A673 (cell line): ENCODE measurements at places on chromosomes 2 and 18. TPM values are rescaled to one million over a fixed set of nuclear protein-coding genes. Genes with fewer than 3 reads are reported as not detected.

The LIMS4 gene
- 0.75 and 2.3 TPM in 2 replicates for total RNA-seq

The SLC9A4 gene
- total RNA-seq = 0.11 and 0.17 TPM in 2 replicates

DNA sequence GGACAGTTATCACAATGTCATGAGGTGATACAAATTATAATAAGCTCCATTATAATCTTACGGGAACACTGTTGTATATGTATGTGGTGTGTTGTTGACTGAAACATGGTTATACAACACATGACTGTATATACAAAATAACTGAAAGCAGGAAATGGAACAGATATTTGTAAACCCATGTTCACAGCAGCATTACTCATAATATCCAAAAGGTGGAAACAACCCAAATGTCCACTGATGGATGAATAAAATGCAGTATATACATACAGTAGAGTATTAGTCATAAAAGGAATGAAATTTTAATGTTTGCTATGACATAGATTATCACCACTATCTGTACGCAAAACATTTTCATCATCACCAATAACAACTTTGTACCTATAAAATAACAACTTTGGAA lies 107.3 kb downstream of the USP34 start:
- no peak for DNase-seq
- H3K4me1 ChIP-seq = no peaks in the 10 kb centered on the region
- peaks cover 13% of the 10 kb centered on the region for H3K36me3 ChIP-seq
- no peaks in the 10 kb centered on the region for H3K27me3 ChIP-seq
- no peak overlapping the region for H3K27ac ChIP-seq
- H3K4me3 ChIP-seq = no peak overlapping the region

The TMEM163 gene
- not detected in 2 replicates for total RNA-seq

DNA sequence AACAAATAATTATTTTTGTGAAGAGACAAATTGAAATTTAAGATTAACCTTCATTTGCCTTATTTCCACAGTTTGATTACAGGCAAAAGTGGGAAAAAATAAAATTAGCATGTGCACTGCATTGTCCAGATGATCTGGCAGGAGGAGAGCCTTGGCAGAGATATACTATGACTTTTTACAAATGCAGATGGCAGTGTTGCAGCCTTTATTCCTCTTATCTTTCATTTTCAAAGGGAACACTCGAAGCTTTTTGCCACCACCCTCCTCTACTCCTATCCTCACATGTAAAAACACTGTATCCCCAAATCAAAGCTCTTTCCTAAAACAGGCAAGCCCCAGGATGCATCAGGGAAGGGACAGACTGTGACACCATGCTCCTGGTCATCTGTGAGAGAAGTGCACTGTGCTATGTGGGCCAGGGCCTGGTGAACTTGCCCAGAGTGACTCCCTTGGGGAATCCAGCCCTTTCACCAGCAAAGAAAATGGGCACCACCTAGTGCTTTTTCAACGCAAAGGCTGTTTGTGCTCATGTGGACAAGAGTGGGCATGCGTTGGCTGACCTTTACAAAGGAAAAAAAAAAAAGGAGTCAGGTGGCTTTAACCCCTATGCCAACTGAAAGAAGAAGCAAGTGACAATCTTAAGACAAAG lies 74.7 kb upstream of the ETAA1 start:
- peak overlapping the region; percentile 34 for H3K27ac ChIP-seq
- no peaks in the 10 kb centered on the region for H3K36me3 ChIP-seq
- H3K27me3 ChIP-seq = no peaks in the 10 kb centered on the region

DNA sequence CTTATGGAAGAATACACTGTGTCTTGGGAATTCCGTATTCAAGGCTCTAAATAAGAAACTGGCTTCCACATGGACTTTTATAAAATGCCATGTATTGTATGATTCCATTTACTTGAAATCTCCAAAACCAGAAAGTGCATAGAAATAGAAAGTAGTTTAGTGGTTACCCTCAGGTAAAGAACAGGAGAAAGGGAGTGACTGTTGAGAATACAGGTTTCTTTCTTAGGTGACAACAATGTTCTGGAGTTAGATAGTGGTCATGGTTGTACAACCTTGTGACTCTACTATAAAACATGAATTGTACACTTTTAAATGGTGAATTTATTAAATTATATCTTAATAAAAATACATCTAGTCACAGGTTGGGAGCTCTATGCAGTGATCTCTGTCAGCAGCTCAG lies 481.8 kb downstream of the SPAG16 start:
- no peaks in the 10 kb centered on the region for H3K4me1 ChIP-seq
- H3K27me3 ChIP-seq = no peaks in the 10 kb centered on the region
- no peak for DNase-seq
- no peak overlapping the region for H3K27ac ChIP-seq

DNA sequence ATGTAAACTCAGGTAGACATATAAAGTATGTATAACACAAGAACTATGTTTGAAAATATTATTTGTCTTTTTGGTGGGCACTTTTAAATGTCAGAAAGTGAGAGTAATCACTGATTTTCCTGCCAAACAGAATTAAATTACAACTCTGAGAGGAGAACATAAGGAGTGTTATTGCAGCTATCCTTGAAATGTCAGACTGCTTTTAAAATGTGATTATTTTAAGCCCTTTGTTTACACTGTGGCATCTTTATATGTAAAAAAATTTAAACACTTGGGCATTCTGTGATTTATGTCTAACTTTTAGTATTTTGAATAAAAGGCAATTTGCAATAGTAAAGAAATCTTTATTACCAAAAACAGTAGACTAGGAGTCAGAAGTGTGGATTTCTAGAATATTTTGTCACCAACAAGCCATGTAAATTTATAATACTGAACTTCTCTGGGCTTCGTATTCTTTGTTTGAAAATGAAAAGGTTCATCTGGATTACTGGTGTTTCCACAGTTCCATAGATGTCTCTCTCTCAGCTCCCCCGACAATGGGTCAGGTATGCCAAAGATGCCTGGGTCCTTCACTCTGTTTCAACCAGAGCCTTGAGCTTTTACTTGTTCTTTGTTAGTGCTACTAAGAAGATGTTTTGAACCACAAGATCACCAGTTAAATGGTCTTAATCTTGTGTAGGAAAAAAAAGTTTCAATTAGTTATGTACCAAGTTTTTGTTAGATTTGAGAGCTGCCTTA lies 38.8 kb downstream of the GULP1 start:
- no peak for DNase-seq
- no peaks in the 10 kb centered on the region for H3K36me3 ChIP-seq
- H3K4me3 ChIP-seq = no peak overlapping the region
- H3K27ac ChIP-seq = no peak overlapping the region
- H3K4me1 ChIP-seq = peaks cover 11% of the 10 kb centered on the region
- no peaks in the 10 kb centered on the region for H3K27me3 ChIP-seq

GRCh38 chr18:69895066-69896047 lies 52.3 kb downstream of the CD226 start:
- H3K36me3 ChIP-seq = no peaks in the 10 kb centered on the region
- no peak overlapping the region for H3K27ac ChIP-seq
- no peaks in the 10 kb centered on the region for H3K4me1 ChIP-seq
- H3K4me3 ChIP-seq = no peak overlapping the region
- no peaks in the 10 kb centered on the region for H3K27me3 ChIP-seq

The MARCO gene
- not detected in 2 replicates for total RNA-seq

The TRIB2 gene
- total RNA-seq = 92.3 and 100.0 TPM in 2 replicates

The RAB10 gene
- 135 and 140 TPM in 2 replicates for total RNA-seq

DNA sequence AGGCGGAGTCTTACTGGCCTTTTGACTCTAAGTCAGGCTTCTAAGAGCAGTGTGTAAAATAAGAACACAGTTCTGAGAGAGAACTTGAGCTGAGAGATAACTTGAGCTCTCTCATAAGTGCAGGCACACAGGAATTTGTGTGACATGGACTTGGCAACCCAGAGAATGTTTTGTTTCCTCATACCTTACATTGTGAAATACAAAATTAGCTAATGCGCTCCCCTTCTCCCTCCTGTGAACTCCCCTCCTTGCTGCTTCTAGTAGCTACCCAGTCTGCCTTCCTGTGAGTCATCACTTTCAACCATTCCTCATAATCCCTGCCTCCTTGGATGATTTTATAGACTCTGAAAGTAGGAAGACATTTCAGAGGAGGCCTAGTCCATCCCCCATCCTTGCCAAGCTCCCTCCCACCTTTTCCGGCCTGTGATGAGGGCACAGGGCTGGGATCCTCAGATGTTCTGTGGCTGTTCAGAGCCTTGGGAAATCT lies 22.6 kb downstream of the FER1L5 start:
- H3K36me3 ChIP-seq = no peaks in the 10 kb centered on the region
- peak overlapping the region; percentile 66 for H3K27ac ChIP-seq
- H3K4me3 ChIP-seq = no peak overlapping the region
- peaks cover 23% of the 10 kb centered on the region for H3K4me1 ChIP-seq
- peak; percentile 96 for DNase-seq
- H3K27me3 ChIP-seq = no peaks in the 10 kb centered on the region

The TRABD2A gene
- 0.46 and 0.67 TPM in 2 replicates for total RNA-seq

GRCh38 chr2:151845884-151846283 lies 17.7 kb upstream of the ARL5A start:
- H3K36me3 ChIP-seq = no peaks in the 10 kb centered on the region
- no peak for DNase-seq
- peaks cover 10% of the 10 kb centered on the region for H3K27me3 ChIP-seq
- H3K27ac ChIP-seq = no peak overlapping the region

- no peak overlapping the region for H3K4me3 ChIP-seq
- no peak overlapping the region for H3K27ac ChIP-seq
- no peaks in the 10 kb centered on the region for H3K36me3 ChIP-seq
Measured at GRCh38 chr18:78873926-78874500, 105.6 kb upstream of the SALL3 start.

GRCh38 chr2:154375579-154375931 lies 322.9 kb upstream of the KCNJ3 start:
- peak overlapping the region; percentile 8 for H3K4me3 ChIP-seq
- peaks cover 54% of the 10 kb centered on the region for H3K27me3 ChIP-seq
- no peaks in the 10 kb centered on the region for H3K36me3 ChIP-seq
- DNase-seq = peak; percentile 74
- no peak overlapping the region for H3K27ac ChIP-seq
- no peaks in the 10 kb centered on the region for H3K4me1 ChIP-seq

The KCNE4 gene
- total RNA-seq = 68.0 and 82.5 TPM in 2 replicates

The CRYGB gene
- not detected in 2 replicates for total RNA-seq

DNA sequence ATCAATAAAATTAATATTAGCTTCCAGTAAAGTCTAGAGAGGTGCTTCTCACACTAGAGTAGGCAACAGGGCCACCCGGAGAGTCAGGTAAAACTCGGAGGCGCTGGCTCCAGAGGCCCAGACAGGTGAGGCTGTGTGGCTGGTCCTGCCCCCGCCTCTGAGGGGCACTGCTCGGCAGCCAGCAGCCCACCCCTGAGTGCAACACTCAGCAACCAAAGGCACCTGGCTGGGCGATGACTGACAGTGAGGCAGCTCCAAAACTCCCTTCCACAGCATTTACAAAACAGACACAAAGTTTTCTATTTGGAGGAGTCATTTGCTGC lies 138.8 kb upstream of the ID2 start:
- no peak overlapping the region for H3K4me3 ChIP-seq
- DNase-seq = no peak
- H3K36me3 ChIP-seq = no peaks in the 10 kb centered on the region
- H3K27ac ChIP-seq = no peak overlapping the region
- no peaks in the 10 kb centered on the region for H3K27me3 ChIP-seq
- no peaks in the 10 kb centered on the region for H3K4me1 ChIP-seq

The PRPF40A gene
- 160 and 166 TPM in 2 replicates for total RNA-seq

The SNORC gene
- 4.6 and 4.7 TPM in 2 replicates for total RNA-seq

GRCh38 chr18:830315-830901 lies 18.4 kb upstream of the YES1 start:
- H3K27ac ChIP-seq = peak overlapping the region; percentile 98
- no peaks in the 10 kb centered on the region for H3K27me3 ChIP-seq
- peaks cover 33% of the 10 kb centered on the region for H3K4me1 ChIP-seq
- peak; percentile 99 for DNase-seq

The DSG2 gene
- 0.11 TPM in 1 of 2 replicates, not detected in the other for total RNA-seq

GRCh38 chr2:4931721-4932365 lies 760.3 kb upstream of the SOX11 start:
- no peaks in the 10 kb centered on the region for H3K36me3 ChIP-seq
- no peak overlapping the region for H3K27ac ChIP-seq
- H3K4me3 ChIP-seq = no peak overlapping the region
- no peak for DNase-seq
- no peaks in the 10 kb centered on the region for H3K4me1 ChIP-seq

GRCh38 chr2:146238254-146238966 lies 1606.4 kb upstream of the ACVR2A start:
- H3K36me3 ChIP-seq = no peaks in the 10 kb centered on the region
- H3K27me3 ChIP-seq = peaks cover 87% of the 10 kb centered on the region
- H3K27ac ChIP-seq = no peak overlapping the region
- no peak overlapping the region for H3K4me3 ChIP-seq
- no peaks in the 10 kb centered on the region for H3K4me1 ChIP-seq

The RIT2 gene
- total RNA-seq = not detected in 2 replicates

DNA sequence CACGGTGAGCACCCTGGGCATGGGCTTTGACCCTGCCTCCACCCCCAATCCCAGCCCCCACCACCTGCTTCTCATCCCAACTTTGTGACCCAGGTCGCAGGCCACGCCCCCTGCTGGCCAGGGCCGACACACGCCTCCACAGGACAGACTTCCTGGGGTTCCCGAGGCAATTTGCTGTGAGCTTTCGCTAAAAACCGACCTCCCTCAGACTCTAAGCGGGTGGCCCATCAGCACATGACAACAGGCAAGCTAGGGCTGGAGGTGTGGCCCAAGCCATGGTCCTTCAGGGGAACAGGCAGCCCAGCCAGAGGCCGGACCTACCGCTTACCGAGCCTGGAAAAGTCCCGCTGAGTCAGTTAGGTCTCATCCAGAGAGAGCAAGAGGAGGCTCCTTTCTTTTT lies 31.9 kb downstream of the C1QL2 start:
- no peaks in the 10 kb centered on the region for H3K36me3 ChIP-seq
- no peak overlapping the region for H3K4me3 ChIP-seq
- peaks cover 2% of the 10 kb centered on the region for H3K27me3 ChIP-seq
- no peak overlapping the region for H3K27ac ChIP-seq

GRCh38 chr2:102141970-102142828 lies at the start of gene IL1R1:
IL1R1 (plus strand) TSS chr2:102142746; CDS start chr2:102157725, 14,979 bp downstream.
- peaks cover 40% of the 10 kb centered on the region for H3K27me3 ChIP-seq
- no peaks in the 10 kb centered on the region for H3K36me3 ChIP-seq
- no peak for DNase-seq
- no peak within 1 kb of the TSS for H3K27ac ChIP-seq
- no peaks in the 10 kb centered on the region for H3K4me1 ChIP-seq
- peak within 1 kb of the TSS; percentile 25 for H3K4me3 ChIP-seq

- no peak overlapping the region for H3K27ac ChIP-seq
- H3K4me3 ChIP-seq = no peak overlapping the region
Measured at GRCh38 chr2:238449241-238449640, 22.5 kb downstream of the ASB1 start.

GRCh38 chr2:67881816-67882215 lies 181.0 kb downstream of the C1D start:
- no peak overlapping the region for H3K27ac ChIP-seq
- H3K27me3 ChIP-seq = no peaks in the 10 kb centered on the region
- no peak for DNase-seq
- H3K4me3 ChIP-seq = no peak overlapping the region
